H9 (cell line): ENCODE measurements at places on chromosomes 13 and 19. TPM values are rescaled to one million over a fixed set of nuclear protein-coding genes. Genes with fewer than 3 reads are reported as not detected.

- DNase-seq: peak; percentile 96
Measured at GRCh38 chr19:50333235-50333736, 4.1 kb upstream of the KCNC3 start.

DNA sequence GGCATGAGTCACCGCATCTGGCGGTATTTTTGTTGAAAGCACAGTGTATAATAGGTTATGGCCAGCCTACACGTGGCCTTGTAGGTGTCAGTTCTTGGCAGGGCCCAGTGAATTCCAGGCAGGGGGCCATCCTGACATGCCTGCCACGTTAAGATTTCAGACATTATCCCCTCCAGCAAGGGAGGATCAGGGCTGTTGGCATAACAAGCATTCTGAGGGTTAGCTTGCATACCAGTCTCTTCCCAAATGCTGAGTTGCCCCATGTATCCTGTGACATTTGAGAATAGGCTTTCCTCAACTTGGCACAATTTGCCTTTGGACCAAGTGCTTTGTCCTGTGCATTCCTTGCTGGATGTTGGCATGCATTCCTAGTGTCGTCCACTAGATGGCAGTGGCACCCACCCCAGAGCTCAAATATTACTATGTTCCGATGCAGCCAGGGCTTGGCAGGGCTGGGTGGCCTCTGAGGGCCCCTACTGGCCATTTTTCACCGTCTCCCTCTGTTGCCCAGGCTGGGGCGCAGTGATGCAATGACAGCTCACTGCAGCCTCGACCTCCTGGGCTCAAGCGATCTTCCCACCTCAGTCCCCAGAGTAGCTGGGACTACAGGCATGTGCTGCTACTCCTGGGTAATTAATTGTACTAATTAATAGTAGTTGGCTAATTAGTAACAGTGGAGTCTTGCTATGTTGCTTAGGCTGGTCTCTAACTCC lies 31.2 kb downstream of the NLRP12 start:
- DNase-seq: peak; percentile 96

- no peak for DNase-seq
Measured at GRCh38 chr13:24452044-24452443, 60.5 kb downstream of the PARP4 start.

GRCh38 chr19:38975214-38975860 lies at the start of gene FBXO17:
FBXO17 (minus strand) TSS chr19:38975742; CDS start chr19:38950319, 25,423 bp downstream.
- DNase-seq: peak; percentile 67

GRCh38 chr19:40567750-40568494 lies 8.8 kb upstream of the SHKBP1 start:
- DNase-seq: no peak

- peak; percentile 48 for DNase-seq
Measured at GRCh38 chr19:13764101-13764807, at the start of gene MRI1. MRI1 (plus strand) TSS chr19:13764522; CDS start chr19:13764589, 67 bp downstream.

- no peak for DNase-seq
Measured at GRCh38 chr19:5719274-5719960, 529 bp downstream of the LONP1 start.

GRCh38 chr19:49315111-49315510 lies 9.9 kb downstream of the SLC6A16 start:
- DNase-seq: no peak

DNA sequence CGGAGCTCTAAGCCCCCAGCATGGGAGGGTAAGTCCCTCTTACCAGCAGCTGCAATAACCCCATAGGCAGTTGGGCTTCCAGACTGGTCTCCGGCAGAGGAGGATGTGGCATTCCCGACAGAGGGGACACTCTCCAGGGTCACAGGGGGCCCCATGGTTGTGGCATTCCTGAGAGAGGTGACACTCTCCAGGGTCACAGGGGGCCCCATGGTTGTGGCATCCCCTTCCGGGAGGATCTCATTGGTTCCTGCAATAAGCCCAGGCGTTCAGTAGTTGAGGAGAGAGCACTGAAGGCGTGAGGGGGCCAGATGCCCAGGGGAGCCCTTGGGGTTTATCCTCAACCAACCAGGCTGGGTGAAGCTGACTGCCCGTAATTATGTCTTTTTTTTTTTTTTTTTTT lies 5.4 kb downstream of the CD320 start:
- DNase-seq: no peak

- DNase-seq: no peak
Measured at GRCh38 chr19:13071444-13072187, 31.0 kb downstream of the LYL1 start.

DNA sequence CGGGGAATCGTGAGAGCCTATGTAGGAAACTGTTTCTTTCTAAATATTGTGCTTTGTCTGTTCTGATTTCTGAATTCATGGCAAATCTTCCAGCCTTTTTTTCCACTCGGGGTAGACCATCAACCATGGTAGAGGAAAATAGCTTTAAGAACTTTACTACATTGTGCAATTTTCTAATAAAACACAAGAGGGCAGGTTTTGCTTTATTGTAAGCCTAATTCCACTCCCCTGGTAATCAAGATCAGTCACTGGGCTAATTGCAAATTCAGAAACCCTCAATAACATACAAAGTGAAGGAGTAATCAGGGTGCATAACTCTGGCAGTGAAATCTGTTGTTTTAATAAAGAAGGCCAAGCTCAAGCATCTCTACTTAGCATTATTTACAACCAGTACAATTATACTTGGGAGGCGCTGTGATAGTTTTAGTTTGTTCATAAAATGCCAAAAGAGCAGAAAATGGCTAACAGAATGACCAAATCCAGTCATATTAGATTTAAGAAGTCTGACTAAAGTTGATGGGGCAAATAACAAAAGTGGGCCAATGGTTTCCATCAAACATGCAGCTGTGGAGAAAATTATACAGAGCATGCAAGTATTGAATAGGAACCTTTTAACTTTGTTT lies 43.8 kb downstream of the DCT start:
- DNase-seq: no peak

GRCh38 chr19:47303966-47304365 lies 5.7 kb upstream of the C5AR1 start:
- DNase-seq: no peak

- DNase-seq: peak; percentile 74
Measured at GRCh38 chr19:39415111-39416046, 2.9 kb downstream of the PLEKHG2 start.

GRCh38 chr19:45834970-45835369 lies 19.9 kb upstream of the RSPH6A start:
- no peak for DNase-seq

The GRIN2D gene
- total RNA-seq: 5.9 and 6.2 TPM in 2 replicates

The ATXN8OS gene
- not detected in 2 replicates for total RNA-seq

The RGCC gene
- total RNA-seq: 0.46 TPM in 1 of 2 replicates, not detected in the other

The ZNF382 gene
- 10.8 TPM in 2 replicates for total RNA-seq

The HNRNPA1L2 gene
- total RNA-seq: 10.6 and 11.1 TPM in 2 replicates

The KLF12 gene
- 9.7 and 10.8 TPM in 2 replicates for total RNA-seq

The SHD gene
- total RNA-seq: 2.7 and 4.4 TPM in 2 replicates

The ACER1 gene
- total RNA-seq: not detected in 2 replicates
